A549 treated with DMSO at 1 μM for 4 hours (cell line): ENCODE measurements at places on chromosomes 2 and 18. TPM values are rescaled to one million over a fixed set of nuclear protein-coding genes. Genes with fewer than 3 reads are reported as not detected.

The SCYGR1 gene
- not detected in 5 replicates for total RNA-seq

The SIX3 gene
- total RNA-seq = 0.17 to 0.45 TPM (median 0.34 TPM) in 5 replicates

The MBD1 gene
- total RNA-seq = 32.3 to 37.5 TPM (median 34.3 TPM) in 5 replicates

The SERPINB2 gene
- 0.05 to 0.08 TPM in 2 of 5 replicates, not detected in the others for total RNA-seq

The DSEL gene
- 0.34 to 0.55 TPM (median 0.40 TPM) in 5 replicates for total RNA-seq

The STRADB gene
- total RNA-seq = 19.9 to 24.3 TPM (median 23.2 TPM) in 5 replicates

The EPG5 gene
- 3.3 to 5.6 TPM (median 4.7 TPM) in 5 replicates for total RNA-seq

The SMCHD1 gene
- 14.4 to 19.8 TPM (median 18.4 TPM) in 5 replicates for total RNA-seq

The NDC80 gene
- total RNA-seq = 12.7 to 16.5 TPM (median 15.1 TPM) in 5 replicates
